ENCODE measurements at places on chromosomes 12 and 14.

GRCh38 chr14:83044001-83044400 is 1510.3 kb upstream of the SEL1L start:
- DNase-seq, result no peak

GRCh38 chr12:24025153-24025798 is 75.8 kb upstream of the SOX5 start:
- no peak for DNase-seq

DNA sequence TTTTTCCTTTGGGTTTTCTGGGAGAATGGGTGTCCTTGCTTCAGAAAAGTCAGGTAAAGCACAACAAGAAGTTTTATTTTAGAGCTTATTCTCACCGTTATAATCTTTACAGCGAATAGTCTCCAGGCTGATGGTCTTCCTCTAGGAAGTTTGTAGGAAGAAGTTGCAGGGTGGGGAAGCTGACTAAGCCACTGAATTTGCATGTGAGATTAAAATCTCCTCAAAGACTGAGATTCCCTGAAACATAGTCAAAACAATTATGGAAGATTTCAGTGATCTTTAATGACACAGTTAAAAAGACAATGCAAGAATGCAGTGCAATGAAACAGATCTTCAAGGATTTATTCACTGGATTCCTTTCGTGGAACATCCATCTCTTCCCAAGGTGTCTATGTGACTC is 1.2 kb downstream of the TAS2R10 start:
- DNase-seq, result no peak

GRCh38 chr12:6604259-6605029 is 2.7 kb downstream of the CHD4 start:
- no peak for DNase-seq

DNA sequence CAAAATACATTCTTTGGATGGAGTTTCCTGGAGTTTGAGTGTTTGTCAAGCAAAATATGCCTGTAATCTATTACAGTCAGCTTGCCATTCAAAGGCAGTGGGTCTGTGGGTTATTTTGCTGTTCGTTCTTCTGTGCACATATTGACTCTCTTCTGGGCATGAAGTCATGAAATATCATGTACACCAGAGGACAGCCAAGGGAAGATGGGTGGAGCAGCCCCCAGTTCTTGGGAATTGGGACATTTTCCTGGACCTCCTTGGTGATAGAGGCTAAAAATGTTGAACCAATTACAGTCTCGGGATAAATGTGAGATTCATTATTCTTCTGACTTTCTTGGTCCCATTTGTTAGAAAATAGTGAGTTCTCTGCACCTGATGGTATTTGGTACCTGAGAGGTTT is 89.1 kb downstream of the FOXN4 start:
- no peak for DNase-seq

DNA sequence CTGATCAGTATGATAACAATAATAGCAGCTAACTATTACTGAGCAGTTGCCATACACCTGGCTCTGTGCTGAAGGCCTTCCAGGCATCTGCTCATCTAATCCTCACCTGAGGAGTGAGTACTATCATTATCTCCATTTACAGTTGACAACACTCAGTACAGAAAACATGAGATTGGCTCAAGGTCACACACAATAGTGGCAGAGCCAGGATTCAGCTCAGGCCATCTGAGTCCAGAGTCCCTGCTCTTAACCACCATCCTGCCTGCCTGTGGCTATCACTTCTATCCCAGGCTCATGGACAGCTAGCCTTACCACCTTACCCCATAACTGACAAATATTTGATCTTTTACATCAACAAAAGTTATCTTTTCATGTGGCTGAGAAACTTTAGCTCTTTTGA is 155.5 kb downstream of the PPM1H start:
- no peak for DNase-seq

DNA sequence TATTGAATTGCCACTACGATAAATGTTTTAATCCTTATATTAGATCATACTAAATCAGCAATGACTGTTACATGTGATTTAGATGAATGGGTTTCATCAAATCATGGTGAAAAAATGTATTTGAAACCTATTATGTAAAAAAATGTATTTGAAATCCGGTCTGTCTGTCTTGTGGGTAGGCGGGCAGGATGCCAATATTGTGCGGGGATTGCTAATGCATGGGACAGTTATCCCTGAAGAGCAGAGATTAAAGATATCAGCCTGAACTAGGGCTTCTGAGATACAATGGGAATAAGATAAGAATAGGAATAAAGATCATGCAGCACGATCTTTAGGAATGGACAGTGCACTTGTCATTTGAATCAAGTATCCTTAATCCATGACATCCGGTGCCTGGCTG is 134.0 kb downstream of the PRKCH start:
- DNase-seq, result no peak

- DNase-seq, result no peak
Measured at GRCh38 chr12:79415746-79416435, 274.9 kb downstream of the PAWR start.

- no peak for DNase-seq
Measured at GRCh38 chr14:34971801-34972200, 11.0 kb upstream of the SRP54 start.
